GM12891 (cell line): ENCODE measurements at places on chromosomes 5 and 9.

GRCh38 chr5:142432369-142432863, 107.6 kb upstream of the SPRY4 start:
- DNase-seq, result no peak

- no peak for DNase-seq
Measured at GRCh38 chr9:1083325-1083913, 33.3 kb downstream of the DMRT2 start.

- no peak for DNase-seq
Measured at GRCh38 chr5:39469777-39470415, 45.1 kb upstream of the DAB2 start.

DNA sequence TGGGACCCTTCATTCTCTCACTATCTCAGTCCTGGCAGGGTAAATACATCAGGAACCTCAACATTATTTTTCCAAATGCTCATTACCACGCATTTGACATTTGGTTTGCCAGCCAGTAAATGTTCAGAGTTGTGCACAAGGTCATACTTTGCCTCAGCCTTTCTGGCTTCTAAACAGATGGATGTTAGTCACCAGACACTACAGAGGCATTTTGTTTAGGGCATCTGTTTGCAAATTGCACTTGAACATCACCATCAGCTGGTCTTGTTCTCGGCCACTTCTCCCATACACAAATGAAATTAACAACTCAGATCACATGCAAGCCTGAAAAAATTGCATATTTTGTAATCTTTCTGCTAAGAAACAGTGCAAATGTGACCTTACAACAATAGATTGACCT, 75.0 kb upstream of the SLC1A1 start:
- no peak for DNase-seq

DNA sequence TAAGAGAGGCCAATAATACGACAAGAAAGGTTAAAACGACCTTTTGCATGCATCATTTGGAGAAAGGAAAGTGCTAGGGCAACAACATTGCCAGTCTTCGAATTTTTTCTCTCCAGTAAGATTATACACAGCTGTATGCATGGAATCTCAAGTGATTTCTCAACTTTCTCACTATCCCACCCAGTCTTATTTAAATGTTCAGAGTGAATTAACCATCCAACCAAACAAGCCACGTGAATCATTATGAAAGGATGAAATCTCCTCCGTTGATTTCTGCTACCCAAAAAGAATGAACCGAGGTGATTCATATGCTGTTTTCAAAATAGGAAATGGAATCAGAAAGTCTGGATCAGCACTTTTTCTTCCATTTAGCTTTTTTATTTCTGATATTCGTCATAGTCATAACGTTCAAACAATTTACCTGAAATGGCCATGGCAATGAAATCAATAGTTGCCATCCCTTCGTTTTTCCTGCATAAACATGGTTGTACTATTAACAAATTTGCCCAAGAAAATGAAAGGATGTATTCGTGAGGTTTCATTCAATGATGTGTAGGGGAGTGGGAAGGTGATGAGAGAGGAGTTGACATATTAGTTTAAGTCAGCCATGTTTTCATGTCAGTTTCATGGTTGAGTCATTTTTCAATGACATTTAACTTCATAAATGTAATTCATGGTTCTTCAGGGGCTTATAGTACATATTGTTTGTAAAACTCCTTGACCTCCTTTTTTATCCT, 170.9 kb upstream of the WWC1 start:
- no peak for DNase-seq

DNA sequence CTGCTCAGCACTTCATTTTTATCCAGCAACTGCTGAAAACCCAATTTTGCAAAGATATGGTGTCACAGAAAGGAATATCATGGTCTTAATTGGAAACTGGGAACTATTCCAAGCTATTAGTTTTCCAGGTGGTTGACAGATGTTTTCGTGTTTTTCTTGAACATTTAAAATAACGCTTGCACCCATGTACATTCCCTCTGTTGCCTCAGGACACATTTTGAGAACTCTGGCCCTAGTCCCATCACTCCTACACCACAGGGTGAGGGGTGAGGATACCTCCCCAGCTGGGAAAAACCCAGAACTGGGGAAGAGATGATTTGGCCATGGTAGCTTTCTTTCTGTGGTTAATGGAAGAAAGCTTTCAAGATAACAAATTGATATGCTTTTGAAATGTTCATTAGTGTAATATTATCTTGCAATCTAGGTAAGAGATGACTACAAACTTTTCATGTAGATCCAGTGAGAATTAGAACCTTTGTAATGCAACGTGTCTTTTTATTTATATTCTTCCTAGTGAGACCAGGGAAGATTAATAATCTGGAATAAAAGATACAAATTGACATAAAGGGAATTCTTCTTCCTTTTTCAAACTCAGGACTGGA, 627.0 kb downstream of the RAB3C start:
- DNase-seq, result no peak

- DNase-seq, result no peak
Measured at GRCh38 chr5:64958757-64959391, 190.1 kb downstream of the CWC27 start.

DNA sequence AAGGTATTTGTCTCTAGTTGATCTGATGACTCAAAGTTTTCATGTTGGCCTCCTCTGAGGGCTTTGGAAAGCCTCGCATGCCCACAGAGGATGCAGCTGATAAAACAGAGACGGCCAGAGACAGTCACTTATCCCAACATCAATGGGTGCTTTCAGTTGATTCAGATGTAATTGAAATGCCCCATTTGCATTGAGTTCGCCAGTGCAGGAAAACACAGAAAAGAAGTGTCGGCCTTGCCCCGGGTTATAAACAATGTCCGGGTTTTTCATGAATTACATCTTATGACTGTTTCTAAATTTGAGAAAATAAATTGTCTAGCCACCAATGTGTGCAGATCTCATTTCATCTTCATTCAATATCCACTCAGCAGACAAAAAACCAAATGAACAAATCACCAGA, 42.2 kb upstream of the ICE1 start:
- no peak for DNase-seq

DNA sequence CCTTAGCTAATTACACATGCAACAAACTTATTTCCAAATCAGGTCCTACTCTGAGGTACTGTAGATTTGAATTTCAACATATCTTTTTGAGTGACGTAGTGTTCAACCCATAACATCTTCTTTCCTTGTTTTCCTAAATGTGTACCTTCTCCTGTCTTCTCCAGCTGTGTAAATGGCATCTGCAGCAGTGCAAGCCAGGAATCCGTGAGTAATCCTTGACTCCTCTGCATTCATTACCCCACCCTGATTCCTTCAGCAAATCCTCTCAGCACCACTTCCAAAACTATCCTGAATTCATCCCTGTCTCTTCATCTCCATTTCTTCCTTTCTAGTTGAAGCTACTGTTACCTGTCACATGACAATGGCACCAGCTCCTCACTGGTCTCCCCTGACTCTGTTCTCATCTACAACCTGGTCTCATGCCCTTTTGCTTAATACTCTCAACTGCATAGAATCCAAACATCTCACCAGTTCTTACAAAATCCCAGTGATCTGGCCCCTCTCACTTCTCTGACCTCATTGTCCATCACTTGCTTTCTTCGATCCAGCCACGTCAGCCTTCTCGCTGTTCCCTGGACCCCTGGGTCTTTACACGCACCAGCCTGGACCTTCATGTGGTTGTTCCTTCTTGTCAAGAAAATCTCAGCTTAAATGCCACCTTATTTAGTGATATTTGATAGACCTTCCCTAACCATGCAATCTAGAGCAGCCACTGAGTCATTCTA, 14.6 kb upstream of the TRAF1 start:
- DNase-seq, result no peak

- DNase-seq, result no peak
Measured at GRCh38 chr9:38024036-38024681, 44.9 kb downstream of the SHB start.

- DNase-seq, result no peak
Measured at GRCh38 chr5:145764325-145764724, 70.8 kb downstream of the PRELID2 start.

DNA sequence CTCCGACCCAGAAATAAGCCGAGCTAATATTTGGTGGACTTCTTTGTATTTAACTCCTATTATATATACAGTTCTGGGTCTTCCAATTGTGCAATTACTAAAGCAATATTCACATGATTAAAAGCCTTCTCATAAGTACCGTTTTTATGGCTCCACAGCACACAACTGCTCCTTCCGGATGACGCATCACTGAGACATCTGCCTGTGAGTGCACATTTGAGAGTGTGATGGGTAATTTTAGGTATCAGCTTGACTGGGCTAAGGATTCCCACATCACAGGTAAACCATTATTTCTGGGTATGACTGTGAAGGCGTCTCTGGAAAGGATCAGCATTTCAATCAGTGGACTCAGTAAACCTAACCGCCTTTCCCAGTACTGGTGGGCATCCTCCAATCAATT, 77.5 kb upstream of the SYK start:
- no peak for DNase-seq

- no peak for DNase-seq
Measured at GRCh38 chr5:157431544-157432200, 28.3 kb upstream of the NIPAL4 start.

GRCh38 chr5:141343242-141343952, at the start of gene PCDHGA3:
TSS of gene PCDHGA3 (plus strand) at chr5:141343829. CDS start at chr5:141344034, 205 bp downstream.
- no peak for DNase-seq

GRCh38 chr5:434443-435146, 8.4 kb upstream of the EXOC3 start:
- no peak for DNase-seq

GRCh38 chr5:127785098-127785927, 82.1 kb downstream of the CCDC192 start:
- DNase-seq, result no peak
